Amygdala (tissue), 56 donors: ENCODE measurements at places on chromosomes 1 and 21.
A peak's percentile ranks its signal among the peaks of the same experiment; 100 is the strongest.

DNA sequence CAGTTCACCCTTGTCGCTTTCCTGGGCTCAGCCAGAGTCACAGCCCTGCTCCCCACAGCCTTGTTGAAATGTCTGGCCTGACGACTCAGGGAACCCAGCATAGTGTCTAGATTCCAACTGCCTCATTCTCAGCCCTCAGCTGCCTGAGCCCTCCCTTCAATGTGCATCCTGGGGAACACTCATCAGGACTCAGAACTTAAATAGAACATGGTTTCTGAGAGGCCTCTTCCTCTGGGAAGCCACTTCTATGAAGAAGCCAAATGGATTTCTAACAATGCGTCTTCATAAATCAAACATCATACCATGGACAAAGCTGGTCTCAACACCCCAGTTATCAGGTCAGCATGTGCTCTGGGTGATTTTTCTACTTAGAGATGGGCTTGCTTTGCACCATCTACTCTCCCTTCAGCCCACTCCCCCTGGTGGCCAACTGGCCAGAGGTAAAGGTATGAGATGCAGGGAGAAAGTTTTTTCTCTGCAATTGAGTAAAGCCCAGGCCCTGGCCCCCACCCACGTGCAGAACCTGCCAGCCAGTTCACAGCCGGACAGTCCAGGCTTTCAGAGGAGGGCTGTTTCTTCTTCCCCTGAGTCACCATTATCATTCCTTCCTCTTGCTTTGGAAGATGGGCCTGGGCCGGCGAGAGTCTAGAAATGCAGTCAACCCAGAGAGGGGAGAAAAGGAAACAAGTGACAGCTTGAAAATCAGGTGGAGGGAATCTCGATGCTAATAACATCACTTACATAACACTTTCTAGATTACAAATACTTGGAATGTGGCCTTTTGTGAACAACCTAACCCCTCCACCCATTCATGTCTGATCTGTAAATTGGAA lies 32.1 kb downstream of the CD244 start:
- DNase-seq: no peak

DNA sequence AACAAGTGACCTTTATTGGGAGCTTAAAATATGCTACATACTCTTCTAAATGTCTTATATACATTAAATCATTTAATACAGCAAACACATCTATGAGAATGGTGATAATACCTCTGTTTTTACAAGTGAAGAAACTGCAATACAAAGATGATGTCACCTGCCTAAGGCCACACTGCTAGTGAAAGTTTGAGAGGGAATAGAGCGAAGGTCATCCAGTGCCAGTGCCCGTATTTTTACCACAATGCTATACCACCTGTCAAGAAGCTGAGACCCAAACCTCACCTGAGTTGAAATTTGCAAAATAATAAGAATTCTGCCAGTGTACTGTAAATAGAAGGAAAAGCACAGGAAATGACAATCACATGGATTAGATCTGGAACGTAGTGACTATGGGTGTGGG lies 200.4 kb upstream of the TMPRSS15 start:
- DNase-seq: no peak

GRCh38 chr1:17564458-17565393 lies 25.2 kb downstream of the ARHGEF10L start:
- no peak for DNase-seq

GRCh38 chr1:222909586-222909985 lies 94.7 kb downstream of the DISP1 start:
- DNase-seq: no peak

GRCh38 chr1:154767315-154768240 lies 102.5 kb downstream of the KCNN3 start:
- peak; percentile 41 for DNase-seq

DNA sequence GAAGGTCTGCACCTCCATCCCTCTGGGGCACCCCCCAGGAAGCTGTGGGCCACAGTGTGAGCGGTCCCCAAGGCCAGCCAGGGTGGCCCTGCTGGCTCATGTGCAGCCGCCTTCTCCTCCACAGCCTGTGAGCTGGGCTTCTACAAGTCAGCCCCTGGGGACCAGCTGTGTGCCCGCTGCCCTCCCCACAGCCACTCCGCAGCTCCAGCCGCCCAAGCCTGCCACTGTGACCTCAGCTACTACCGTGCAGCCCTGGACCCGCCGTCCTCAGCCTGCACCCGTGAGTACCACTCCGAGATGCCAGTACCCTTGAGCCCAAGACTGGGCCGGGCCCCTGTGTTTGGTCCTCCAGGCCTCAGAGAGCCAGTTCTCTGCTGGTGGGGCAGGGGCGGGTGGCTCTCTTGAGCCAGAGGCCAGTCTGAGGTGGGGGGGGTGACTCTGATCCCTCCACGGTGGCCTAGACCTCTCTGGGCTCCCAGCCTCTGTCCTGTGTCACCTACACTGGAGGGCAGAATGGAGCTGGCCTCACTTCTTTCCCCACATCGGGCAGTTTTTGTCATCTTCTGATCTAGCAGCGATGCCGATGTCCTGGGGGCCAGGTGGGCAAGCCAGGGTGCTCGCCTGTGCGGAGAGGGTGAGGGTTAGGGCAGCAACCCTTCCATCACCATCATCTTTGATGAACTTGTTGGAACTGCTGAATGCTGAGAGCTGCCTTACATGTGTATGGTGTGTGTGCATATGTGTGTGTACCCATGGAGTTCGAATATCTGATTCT lies 23.3 kb downstream of the EPHA8 start:
- no peak for DNase-seq

GRCh38 chr1:12708396-12709090 lies 7.4 kb upstream of the AADACL3 start:
- DNase-seq: no peak

DNA sequence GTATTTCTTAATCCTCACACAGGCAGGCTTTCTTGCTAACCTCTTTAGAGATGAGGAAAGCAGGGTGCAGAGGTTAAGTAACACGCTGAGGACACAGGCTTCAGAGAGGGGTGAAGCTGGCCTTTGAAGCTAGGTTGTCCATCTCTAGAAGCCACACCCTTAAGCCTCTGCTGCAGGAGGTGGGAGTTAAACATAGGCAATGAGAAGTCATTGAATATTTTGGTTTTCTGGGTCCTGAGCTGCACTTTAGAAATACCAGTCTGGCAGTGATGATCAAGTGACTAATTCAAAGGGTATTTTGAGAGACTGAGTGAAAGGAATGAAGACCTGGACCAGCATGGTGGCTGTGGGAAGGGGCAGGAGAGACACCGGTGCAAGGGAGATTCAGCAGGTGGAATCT lies 9.9 kb downstream of the KCNJ15 start:
- DNase-seq: no peak

GRCh38 chr1:210117681-210118170 lies 114.9 kb upstream of the SERTAD4 start:
- DNase-seq: no peak

DNA sequence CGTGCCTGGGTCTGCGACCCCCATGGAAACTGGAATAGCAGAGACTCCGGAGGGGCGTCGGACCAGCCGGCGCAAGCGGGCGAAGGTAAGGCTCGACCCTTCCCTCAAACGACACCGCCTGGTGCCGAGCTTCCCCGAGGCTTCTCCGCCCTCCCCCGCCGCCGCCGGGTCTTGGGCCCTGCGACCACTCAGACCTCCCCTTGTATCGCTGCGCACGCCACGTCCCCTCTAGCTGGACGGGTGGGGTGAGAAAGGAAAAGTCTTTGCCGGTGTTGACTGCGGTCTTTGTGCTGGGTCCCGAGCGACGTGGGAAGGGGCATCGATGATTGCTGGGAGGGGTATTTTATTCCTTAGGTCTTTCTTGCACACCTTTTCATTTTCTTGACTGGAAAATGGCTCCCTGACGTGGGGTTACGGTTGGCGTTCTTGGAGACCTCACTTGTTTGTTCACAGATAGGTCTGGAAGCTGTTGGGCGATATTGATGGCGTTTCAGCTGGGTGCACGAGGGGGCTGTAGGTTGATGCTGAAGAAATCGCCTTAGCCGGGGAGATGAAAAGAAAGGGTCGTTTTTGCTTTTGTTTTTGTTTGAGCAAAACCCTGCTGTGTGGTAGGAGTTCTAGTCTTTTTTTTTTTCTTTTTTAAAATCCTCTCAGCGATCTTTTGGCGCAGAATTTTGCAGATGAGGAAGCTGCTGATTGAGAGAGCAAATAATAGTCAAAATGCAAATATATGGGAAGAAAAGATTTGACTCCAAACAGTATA lies 776 bp downstream of the KDM1A start:
- DNase-seq: no peak
